ENCODE measurements at places on chromosomes 2 and 18. TPM values are rescaled to one million over a fixed set of nuclear protein-coding genes. Genes with fewer than 3 reads are reported as not detected.

DNA sequence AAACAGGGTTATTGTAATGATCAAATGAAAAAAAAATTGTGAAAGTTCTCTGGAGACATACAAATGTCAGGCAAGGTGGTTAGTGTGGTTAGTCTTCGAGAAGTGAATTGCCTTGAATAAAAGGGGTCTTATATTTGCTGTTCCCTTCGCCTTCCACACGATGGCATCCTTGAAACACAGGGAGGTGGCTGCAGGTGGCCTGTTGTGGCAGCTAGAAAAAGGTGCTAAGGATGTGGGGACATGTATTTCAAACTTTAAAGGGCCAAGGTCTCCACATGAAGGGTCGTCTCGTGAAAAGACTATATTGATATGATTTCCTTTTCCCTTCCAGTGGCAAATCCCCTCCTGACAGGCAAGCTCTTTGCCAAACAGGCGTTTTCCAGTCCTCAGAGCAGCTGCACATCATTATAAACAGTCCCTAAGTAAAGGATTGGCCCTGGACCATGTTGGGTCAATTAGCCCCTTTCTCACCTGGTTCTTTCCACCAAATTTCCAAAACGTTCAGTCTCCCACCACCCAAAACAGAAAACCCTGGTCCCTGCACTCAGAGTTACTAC, 68.5 kb downstream of the COPS8 start:
- DNase-seq = no peak

DNA sequence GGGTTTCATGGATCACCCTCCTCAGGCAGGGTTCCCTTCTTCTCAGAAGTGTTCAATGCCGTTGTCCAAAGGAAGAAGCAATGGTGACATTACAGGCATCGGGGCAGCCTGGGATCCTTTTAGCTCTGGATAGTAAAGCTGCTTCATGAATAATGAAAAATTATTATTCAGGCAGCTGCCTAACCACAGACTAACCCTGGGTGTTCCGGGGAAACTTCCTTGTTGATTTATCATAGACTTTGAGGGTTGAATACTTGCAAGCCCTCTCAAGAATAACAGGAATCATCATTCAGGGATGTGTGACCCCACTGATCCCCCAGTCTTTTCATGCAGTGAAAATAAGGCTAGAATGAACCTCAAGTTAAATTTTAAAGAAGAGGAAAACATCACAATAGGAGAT, 419.4 kb downstream of the MEIS1 start:
- DNase-seq = no peak

PCARE gene
- 0.84 TPM for total RNA-seq

DNA sequence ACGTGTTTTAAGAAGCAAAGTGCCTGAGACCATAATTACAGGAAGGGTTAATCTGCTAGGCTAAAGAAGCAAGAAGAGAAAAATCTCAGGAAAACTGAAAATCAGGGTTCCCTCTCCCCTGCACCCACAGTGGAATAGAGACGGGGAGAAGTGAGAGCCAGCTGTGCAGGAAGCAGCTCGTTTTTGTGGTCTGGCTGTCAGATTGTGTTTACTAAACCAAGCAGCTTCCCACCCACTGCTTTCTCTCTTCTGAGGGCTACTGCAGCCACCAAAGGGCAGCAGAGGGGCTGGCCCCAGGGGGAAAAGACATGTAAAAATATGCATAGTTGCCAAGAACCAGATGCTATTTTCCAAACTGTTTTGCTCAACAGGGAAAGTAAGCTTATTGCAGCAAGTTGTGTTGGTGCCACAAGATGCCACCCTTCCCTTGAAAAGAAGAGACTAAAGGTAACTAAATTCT, 72.6 kb upstream of the THUMPD2 start:
- DNase-seq = no peak

DNA sequence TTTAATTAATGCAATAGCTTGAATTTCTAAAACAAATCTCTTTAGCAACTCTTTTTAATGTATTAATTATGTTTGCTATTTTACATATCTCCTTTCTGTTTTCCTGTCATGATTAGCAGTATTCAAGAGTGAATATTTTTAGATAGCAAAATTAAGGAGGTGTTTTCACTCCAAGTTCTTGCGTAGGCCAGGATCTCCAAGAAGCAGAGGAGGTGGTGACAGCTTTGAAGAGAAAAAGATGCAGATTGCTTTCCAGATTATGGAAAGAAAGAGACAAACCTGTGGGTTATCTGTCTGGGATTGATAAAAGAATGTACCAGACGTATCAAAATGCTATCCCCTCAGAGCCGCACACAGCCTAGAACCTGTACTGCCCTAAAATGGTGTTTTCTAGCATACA, 163.5 kb upstream of the FAM98A start:
- DNase-seq = no peak

DNA sequence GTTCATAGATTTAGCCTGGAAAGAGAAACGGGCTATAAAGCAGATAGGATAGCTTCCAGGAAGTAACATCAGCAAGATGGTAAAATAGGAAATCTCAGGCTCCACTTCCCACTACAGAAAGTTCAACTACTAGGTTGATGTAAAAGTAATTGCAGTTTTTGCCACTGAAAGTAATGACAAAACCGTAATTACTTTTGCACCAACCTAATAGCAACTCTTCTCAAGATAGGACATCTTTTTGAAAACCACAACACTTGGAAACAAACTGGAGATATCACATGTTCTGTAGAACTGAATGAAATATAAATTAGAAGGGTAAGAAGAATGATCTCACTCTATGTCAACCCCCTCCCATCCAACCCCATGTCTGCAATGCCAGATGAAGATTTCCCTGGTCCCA, 1154.3 kb downstream of the BCL11A start:
- DNase-seq = no peak

RAMP1 gene
- total RNA-seq = 151 TPM

DNA sequence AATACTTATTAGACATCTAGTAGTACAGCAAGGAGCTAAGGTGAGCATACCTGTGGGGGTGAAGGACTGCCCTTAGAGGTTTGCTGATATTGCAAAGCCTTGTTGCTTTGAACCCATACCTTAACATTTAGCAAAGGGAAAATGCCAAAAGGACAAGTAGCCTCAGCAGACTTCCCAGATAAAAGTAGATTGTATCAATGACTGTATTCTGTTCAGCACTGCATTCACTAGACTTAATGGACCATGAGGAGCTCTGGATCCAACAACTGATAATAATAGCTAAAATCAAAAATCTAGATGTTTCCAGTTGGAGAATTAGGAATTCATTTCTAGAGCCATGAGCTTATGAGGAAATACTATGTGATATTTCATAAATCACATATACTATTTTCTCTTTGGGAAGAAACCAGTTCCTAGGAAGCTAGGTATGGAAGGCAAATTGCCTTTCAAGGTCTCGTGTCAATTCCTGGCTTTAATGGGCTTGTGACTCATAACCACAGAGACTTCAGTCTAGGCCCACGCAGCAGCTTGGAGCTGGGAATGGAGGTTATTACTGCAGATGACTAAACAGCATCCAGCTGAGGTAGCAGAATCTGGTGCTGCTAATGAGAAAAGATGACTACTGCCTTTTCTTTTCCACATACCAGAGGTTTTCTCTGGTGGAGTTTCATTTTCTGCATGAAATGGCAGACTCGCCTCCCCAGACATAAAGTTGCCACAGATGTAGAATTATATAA, 191.2 kb upstream of the NABP1 start:
- no peak for DNase-seq

ALPI gene
- total RNA-seq = not detected

DNA sequence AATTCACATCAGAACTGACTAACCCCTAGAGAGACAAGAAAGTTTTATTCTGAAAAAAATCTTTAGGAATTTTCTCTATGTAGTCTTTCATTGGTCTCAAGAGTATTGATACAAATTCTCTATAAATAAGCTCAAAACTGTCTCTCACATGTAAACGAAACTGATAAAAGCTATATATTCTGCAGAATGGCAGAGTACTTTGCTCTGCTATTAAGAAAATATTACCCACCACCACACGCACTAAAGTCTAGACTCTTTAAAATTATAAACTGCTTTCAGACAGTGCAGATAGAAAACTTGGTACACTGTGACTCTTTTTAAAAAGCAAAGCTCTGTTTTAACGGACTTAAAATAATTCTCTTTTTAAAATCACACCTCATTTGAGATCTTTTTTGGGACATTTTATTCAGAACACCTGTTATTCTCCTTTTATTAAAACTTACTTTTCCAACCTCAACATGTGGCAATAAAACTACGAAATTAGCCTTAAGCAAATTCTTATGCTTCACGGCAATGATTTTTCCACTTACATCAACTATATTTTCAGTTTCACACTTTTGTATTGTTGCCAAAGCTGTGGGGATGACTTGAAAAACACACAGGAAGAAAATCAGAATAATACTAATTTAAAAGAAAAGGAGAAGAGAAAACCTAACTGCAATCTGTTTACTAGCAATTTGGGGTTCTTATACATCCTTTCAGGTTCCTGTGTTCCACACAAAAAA, 58.0 kb downstream of the CCDC88A start:
- no peak for DNase-seq

Data from left ventricle myocardium superior (tissue), 1 donor.